ENCODE measurements at places on chromosomes 3 and 15.

GRCh38 chr15:25600751-25601150, 161.9 kb upstream of the UBE3A start:
- DNase-seq: no peak

GRCh38 chr3:23612296-23612891, 193.4 kb upstream of the UBE2E1 start:
- DNase-seq: peak; percentile 83

DNA sequence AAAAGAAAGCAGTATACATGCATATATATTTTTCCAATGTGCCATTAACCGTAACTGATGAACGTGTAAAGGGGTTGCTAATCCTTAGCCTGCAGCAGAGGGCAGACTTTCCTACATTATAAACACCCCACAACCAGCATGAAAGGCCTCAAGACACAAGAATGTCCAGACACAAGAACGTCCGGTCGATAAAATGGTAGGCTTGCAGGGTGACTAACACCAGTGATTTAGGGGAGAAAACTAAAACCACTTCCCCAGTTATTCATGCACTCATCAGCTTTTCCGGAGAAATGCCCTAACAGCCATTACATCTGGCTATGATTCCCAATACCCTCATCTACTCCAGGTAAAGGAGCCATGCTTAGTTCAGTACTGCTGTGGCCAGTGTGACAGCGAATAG, 57.4 kb downstream of the LRTM1 start:
- peak; percentile 98 for DNase-seq

DNA sequence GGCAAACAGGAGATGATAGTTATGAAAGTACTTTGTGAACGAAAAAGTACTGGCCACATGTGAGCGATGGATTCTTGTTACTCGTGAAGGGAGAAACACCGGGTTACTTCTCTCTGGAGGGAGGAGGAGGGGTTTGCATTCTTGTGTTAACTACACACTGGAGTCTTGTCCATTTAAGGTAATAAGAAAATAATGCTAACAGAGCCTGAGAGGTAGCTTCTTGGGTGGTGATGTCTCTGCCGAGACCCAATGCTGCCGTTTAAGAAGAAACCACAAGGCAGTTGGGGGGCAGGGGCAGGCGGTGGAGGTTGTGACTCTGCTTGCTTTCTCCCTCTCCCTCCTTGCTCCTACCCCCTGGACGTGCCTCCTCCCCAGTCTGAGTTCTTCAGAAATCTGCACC, 100.9 kb upstream of the ROPN1 start:
- no peak for DNase-seq

DNA sequence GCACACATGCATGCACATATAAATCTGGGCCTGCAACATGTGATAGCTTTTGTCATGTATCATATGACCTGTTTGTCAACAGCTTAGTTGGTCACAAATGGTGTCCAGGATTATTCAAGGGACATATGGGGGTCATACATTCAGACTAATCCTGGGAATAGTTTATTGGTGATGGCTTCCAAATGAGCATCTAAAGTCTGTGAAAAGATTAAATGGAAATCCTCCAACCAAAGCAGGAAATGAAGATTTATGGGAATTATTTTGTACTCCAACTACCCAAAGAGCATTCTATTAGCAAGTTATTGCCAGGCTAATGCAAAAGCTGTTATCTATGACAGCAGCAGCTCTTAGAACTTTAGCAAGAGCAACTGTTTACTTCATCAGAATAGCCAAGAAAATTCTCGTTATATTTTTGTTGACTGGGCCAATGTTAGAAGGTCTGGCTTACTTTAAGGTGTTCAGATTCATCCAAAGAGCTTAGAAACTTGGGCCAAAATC, 7.1 kb downstream of the FSTL1 start:
- DNase-seq: no peak

GRCh38 chr3:125141596-125142419, 70.7 kb downstream of the SLC12A8 start:
- DNase-seq: no peak

GRCh38 chr3:87363721-87364120, 87.3 kb upstream of the POU1F1 start:
- DNase-seq: no peak
